ENCODE measurements at places on chromosomes 12 and 14.
A peak's percentile ranks its signal among the peaks of the same experiment; 100 is the strongest.

DNA sequence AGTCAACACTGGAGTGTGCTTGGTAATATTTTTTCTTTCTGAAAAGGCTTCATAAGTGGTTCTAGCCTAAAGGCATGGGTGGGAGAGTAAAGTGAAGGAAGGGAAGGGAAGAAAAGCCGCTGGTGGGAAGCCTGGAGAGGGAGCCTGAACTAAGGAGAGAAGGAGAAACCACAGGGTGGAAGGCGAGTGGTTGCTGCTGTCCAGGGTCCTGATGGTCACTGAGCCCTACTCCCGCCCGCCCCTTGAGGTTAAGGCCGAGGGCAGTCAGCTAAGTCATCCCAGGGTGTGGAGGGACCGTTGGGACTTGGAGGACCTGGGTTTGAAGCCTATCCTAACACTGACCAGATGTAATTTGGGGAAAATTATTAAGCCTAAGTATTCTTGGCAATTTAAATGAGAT is 189.1 kb downstream of the PIWIL1 start:
- DNase-seq, result peak; percentile 2

DNA sequence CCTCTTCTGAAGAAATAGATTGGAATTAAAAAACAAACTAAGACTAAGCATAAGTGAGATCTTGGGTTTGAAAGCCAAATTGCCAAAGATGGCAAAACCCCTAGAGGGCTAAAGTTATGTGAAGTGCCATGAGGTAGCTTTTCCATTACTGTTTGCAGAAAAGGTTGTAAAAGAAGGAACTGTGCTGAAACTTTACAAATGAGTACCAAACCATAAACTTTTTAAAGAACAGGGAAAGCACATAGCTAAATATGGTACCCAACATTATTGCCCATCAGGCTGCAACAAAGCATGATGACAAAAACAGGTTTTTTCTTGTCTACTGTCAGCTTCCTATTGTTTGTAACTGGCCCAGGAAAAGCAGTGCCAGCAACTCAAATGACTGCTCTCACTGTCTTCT is 224.2 kb downstream of the RAD51B start:
- no peak for DNase-seq

- peak; percentile 16 for DNase-seq
These were observed 59.8 kb downstream of the NPAS3 start for GRCh38 chr14:32998433-32998832.

DNA sequence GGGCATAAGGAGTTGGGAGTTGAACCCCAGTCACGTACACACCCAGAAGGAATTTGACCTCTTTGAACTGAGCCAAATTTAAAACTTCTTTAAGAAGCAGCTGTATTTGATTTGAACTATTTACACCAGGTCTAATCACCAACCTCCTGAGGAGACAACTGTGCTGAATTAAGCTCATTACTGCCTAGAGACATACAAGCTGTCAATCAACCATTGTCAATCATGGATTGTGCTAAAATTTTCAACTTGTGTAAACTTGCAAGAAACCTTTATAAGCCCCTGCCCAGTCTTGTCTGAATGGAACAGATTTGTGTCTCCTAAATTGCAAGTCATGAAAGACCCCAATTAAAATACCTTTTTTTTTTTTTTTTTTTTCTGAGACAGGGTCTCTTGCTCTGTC is 44.3 kb upstream of the RESF1 start:
- DNase-seq, result no peak

- DNase-seq, result no peak
These were observed 22.2 kb upstream of the C12orf71 start for GRCh38 chr12:27104546-27104945.

GRCh38 chr12:123363740-123364531 is 711 bp downstream of the SBNO1 start:
- no peak for DNase-seq

DNA sequence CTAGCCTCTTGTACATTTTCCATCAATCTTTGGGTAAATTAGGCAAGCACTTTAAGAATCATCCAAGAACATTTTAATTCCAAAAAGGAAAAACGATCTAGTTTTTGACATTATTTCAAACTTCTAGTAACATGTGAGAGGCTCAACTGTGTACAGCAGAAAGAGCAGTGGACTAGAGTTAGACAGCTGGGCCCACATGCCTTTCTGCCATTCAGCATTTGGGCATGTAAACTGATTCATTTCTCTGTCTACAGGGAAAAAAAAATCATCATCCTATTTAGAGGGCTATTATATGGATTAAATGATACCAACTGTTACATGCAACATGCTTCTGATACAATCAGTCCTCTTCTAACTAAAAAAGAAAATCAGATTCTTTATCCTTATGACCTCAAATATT is 17.7 kb downstream of the ATP2B1 start:
- no peak for DNase-seq

DNA sequence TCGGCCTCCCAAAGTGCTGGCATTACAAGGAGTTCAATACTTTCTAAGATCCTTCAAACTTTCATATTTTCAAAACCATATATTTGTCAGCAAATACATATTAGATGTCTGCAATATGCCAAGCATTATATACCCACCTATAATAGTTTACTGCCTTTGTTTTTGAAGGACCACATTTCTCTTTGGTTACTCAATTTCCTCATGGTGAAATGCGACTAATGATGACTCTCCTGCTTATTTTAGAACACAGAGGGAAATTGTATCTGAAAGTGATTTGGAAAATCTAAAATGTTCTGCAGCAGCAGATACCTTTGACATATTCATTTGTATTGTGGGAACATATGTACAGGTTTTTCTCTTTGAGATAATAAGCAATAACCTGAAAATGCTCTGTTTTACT is 2.7 kb upstream of the CNTN1 start:
- no peak for DNase-seq

DNA sequence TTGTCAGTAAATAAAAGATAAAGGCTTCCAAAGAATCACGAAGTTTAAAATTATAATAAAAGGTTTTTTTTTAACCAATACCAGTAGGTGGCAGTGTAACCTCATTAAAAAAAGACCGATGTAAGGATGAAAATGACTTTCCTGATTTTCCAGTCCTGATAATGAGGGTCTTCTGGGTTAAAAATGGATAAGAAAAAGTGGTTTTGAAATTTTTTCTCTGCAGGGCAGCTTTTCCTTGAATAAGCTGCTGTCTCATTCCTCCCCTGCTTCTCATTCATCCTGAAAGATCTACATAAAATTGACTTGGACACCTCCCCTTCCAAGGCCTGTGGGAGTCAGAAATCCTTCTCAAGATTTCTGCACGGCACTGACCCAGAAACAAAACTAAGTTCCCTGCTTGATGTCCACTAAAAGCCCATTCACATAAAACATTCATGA is 58.9 kb upstream of the FBXO33 start:
- DNase-seq, result peak; percentile 12

DNA sequence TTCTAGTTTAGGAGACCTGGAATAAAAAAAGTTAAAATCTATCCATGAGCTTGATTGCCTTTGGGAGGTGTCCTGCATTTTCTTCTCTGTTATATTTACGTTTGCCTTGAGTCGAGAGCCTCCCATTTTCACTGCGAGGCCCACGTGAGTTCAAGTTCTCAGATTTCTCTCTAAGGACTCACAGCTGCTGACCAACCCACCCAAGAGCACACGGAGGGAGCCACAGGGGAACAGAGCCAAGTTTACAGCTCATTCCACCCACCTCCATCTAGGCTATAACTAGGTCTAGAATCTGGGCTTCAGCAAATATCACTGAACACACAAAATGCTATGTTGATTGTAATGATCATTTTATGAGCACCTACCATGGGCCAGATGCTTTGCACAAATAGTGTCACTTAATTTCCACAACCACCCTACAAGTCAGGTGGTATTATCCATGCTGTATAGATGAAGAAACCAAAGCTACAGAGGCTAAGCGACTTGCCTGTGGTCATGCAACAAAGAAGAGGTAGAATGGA is 16.7 kb downstream of the ALDH1L2 start:
- DNase-seq, result peak; percentile 14

GRCh38 chr12:15687583-15687982 is 101.6 kb downstream of the EPS8 start:
- no peak for DNase-seq

GRCh38 chr14:38696925-38697324 is 406.1 kb downstream of the SEC23A start:
- DNase-seq, result no peak

GRCh38 chr12:98721204-98721702 is 76.2 kb downstream of the APAF1 start:
- DNase-seq, result no peak

- no peak for DNase-seq
These were observed 40.1 kb upstream of the EVL start for GRCh38 chr14:100025111-100025510.

- DNase-seq, result no peak
These were observed 143.5 kb downstream of the ST8SIA1 start for GRCh38 chr12:22190969-22191368.

DNA sequence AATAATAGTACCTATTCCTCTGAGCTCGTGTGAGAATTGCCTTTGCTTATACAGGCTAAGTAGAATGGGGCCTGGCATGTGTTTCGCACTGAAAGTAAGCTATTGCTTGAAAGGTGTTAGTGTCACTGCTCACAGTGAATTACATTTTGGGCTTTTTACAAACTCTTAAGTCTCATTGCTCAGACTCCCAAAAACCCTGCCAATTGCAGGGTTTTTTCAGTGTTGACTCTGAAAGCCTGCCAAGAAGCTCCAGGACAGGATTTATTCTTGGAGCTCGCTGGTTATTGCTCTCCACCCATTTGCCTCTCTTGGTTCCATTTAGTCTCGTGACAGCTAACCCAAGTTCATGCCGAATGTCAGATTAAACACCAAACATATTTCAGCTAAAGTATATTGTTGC is 39.8 kb downstream of the NOPCHAP1 start:
- peak; percentile 27 for DNase-seq

DNA sequence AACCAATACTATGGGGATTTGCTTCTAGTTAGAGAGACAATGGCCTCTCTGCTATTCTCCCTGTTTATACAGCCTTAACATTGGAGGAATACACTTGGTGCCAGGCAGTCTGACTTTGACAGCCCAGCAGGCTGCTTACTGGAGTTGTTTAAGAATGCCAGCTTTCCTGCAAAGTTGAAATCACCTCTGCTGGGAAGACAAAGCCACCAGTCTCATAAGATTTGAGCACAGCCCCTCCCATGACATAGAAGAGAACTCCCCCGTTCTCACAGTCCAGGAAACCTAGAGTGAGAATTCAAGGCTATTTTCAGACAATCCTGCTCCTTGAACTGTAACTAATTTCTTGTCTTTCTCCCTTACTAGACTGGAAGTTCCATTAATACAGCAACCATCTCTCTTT is 21.1 kb upstream of the CATSPERB start:
- no peak for DNase-seq

DNA sequence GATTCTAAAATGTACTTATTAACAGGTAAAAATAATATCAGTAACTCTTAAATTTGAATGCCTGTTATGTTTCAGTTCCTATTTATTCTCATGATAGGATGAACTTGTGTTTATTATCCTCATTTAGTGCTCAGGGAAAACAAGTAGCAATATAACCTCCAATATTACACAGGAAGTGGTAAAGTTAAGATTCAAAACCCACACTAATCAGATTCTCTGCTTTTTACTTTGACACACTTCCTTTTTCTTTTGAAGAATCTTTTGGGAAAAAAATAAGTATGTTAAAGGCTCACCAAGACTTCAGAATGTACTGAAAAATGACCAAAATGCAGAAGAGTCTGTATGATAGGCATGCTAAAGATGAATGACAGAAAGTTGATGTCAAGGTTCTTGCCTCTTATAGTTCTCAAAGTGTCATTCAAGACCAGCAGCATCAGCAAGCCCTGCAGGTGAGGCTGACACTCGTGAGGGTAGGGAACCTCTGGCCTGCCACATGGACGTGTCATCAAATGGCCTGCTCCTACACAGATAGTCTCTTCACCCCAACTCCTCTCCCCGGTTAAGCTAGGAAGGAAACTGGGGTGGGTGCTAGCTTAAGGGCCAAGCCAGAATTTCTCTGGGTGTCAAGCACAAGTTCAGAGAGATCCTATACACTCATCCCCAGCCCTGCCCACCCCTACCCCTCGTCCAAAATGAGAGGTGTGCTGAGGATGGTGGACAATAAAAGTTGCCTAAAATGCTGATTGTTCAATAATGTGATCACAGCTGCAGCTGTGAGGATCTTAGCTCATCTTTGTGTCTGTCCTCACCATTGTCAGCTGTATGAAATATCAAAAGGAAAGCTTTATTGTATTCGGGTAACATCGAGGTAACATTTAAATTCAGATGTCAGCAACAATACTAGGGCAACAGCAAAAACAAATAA is 6.3 kb downstream of the TBPL2 start:
- DNase-seq, result no peak

DNA sequence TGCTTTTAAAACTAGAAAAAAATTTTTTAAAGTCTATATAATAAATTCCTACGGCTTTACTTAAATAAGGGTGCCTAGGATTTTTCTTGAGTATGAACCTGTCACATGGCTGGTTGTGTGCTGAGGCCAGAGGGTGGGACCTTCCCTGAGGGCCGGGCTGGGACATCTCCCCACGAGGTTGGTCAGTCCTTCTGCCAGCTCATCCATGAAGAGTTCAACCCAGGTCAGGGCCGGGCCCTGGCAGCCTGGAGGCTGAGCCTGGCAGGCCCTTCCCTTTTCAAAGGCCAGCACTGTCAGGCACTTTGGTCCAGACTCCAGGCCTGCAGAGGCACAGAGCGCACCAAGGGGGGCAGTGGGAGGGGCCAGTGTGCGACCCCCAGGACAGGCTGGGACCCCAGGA is 31.7 kb downstream of the TNFAIP2 start:
- DNase-seq, result no peak

DNA sequence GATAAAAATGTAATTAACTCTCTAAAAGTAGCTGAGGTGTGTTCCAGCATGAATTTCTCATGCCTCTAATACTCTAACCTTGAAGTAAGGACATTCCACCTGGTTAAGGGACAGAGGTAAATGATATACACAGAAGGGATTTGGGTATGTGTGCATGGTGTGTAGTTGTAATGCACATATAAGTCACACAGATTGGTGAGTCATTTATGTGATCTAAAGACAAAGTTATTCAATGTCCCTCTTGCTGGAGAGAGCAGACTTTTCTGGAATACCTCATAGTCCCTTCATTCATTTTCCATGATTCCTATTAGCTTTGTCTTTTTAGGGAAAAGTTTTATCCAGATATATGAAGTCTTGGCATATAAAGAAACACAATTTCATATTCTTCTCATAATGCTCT is 234.9 kb downstream of the SNAPC1 start:
- no peak for DNase-seq

DNA sequence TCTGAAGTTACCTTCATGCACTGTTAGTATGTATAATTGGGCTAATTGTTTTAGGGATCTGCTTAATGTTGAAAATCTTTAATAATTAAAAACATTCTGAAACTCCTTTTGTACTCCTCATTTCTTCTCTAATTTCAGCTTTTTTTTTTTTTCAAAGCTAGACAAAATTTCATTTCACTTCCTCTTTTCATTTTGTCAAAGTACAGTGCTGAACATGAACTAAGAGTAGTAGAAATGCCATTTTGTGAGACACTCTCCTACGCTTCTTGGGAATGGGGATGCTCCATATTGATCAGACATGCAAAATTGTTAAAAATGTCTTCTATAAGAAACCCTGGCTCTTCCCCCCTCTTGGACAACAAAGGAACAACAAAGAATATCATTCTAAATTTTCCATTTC is 1.7 kb downstream of the ABCD2 start:
- no peak for DNase-seq

All from brain microvascular endothelial cell (primary cell).